Central memory CD4-positive, alpha-beta T cell (primary cell): ENCODE measurements at places on chromosomes 3 and 15.

DNA sequence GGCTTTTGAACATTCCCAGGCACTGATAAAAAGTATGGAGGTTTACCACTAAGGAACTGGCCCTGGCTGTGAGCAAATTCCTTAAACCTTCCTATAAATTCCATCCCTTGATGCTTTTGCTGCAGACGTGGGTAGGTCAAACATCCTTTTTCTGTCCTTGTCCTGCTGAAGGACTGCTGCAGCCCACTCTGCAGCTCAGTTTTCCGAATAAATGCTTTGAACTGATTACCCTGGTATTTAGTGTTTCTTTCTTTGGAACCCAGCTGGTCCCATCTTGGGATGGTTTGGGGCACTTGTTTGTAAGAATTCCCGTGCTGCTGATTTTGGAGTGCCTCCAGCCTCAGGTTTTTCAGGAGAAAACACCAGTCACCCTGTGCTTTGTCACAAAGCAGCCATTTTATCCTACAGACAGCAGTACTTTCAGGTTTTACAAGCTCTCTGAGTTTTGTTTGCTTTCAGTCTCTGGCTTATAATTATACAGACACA is 815.9 kb downstream of the VGLL3 start:
- DNase-seq = no peak

GRCh38 chr3:175535351-175535750 is 676.2 kb downstream of the NAALADL2 start:
- DNase-seq = no peak

- DNase-seq = peak; percentile 33
Measured at GRCh38 chr3:123447749-123448517, 957 bp downstream of the ADCY5 start.

DNA sequence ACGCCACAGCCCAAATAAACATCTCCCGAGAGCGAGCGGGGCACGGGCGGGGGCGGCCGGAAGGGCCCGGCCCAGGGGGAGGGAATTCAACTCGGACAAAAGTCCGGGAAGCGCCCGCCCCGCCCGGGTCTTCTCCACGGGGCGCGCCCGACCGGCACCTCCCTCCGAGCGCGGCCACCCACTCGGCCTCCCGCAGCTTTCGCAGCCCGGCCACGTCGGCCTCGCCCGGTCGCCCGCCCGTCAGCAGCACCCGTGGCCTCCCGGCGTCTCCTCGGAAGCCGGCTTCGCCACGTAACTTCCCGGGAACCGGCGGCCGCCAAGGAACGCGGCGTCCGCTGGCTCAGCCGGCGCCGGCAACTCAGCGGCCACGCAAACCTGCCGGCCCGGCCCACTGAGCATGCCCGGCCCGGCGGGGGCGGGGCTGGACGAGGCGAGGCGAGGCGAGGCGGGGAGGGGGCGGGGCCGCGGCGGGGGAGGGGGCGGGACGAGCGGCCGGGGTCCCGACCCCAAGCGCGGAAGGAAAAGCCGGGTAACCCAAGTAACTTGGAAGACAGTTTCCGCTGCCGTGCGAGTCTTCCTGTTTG is at the start of gene TJP1:
TJP1 (minus strand) TSS at position 369 of the 584 bp plus-strand sequence. CDS start 440 bp downstream, outside the sequence.
- DNase-seq = no peak

DNA sequence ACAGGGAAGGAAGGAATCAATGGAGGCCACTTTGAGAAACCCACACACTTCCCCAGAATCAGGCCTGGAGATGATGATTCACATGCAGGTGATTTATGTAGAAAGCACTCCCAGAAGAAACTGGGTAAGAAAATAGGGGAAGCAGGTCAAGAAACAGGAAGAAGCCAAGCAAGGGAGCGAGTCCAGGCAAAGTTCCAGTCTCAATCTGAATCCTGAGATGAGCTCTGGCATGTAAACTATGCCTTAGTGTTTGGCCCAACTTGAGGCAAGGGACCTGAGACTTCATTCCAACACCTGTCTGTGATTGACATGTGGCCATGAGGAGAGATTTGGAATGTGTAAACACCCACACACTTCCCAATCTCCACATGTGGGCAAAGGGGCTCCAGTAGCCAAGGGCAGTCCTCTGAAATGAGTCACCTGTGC is 61.6 kb upstream of the CTNNB1 start:
- no peak for DNase-seq
